Cardiac muscle cell (in vitro differentiated cells and primary cell): ENCODE measurements at places on chromosomes 2 and 18. TPM values are rescaled to one million over a fixed set of nuclear protein-coding genes. Genes with fewer than 3 reads are reported as not detected.

DNA sequence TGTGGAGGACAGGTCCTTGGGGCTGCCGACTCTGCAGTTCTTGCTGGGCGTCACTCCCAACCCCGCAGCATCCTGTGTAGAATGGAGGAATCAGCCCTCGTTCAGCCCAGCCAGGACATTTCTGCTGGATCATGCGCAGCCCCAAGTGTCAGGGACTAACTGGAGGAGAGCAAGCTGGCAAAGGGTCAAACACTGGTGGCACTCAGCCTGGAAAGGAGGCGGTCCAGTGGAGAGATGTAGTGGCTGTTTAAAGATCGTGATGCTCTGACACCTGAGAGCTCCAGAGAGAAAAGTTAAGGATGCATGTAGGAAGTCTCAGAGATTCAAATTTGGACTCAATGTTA lies 63.6 kb upstream of the SH3RF3 start:
- H3K4me1 ChIP-seq: peaks cover 21% of the 10 kb centered on the region
- no peaks in the 10 kb centered on the region for H3K27me3 ChIP-seq
- no peaks in the 10 kb centered on the region for H3K36me3 ChIP-seq
- H3K27ac ChIP-seq: no peak overlapping the region
- DNase-seq: no peak

DNA sequence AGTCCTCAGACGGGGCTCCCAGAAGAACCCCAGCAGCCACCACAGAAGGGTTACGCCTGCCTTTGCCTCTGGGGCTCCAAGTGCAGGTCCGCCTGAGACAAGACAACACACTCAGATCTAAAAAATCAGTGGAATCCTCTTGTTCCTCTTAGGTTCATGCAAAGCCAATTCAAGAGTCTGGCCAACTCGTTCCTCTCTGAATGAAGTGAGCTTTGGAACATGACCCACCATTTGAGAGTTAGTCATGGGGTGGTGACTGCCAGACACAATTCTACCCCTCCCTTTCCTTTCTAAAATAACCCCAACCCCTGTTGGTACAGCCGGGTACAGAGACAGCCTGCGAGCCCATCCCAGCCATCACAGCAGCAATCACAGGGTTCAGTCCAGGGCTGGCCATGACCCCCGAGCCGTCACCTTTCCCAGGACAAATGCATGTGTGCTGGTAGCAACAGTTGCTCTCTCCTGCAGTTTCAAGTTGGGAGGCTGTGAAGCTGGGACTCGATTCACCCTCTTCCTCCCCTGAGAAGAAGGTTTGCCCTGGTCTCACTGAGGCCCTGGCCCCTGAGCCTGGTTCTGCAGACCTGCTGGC lies 183.1 kb upstream of the SH3BP4 start:
- no peak for DNase-seq
- no peaks in the 10 kb centered on the region for H3K4me1 ChIP-seq
- H3K27me3 ChIP-seq: no peaks in the 10 kb centered on the region
- H3K27ac ChIP-seq: no peak overlapping the region
- no peak overlapping the region for H3K4me3 ChIP-seq

GRCh38 chr2:175402571-175402970 lies 221.1 kb upstream of the ATP5MC3 start:
- H3K36me3 ChIP-seq: no peaks in the 10 kb centered on the region
- DNase-seq: no peak
- H3K4me3 ChIP-seq: no peak overlapping the region

GRCh38 chr2:55152475-55153412 lies 79.3 kb downstream of the CLHC1 start:
- no peak for DNase-seq
- H3K27me3 ChIP-seq: no peaks in the 10 kb centered on the region
- no peaks in the 10 kb centered on the region for H3K36me3 ChIP-seq

GRCh38 chr18:5895876-5896740 lies 786 bp upstream of the TMEM200C start:
- H3K27ac ChIP-seq: peak overlapping the region; percentile 71
- peak overlapping the region; percentile 75 for H3K4me3 ChIP-seq
- H3K36me3 ChIP-seq: no peaks in the 10 kb centered on the region
- H3K27me3 ChIP-seq: no peaks in the 10 kb centered on the region
- peaks cover 19% of the 10 kb centered on the region for H3K4me1 ChIP-seq

GRCh38 chr2:152183401-152184073 lies 8.0 kb upstream of the STAM2 start:
- H3K27ac ChIP-seq: no peak overlapping the region
- no peak overlapping the region for H3K4me3 ChIP-seq
- H3K4me1 ChIP-seq: no peaks in the 10 kb centered on the region
- DNase-seq: no peak

GRCh38 chr2:162928356-162928755 lies 89.8 kb upstream of the KCNH7 start:
- no peak for DNase-seq
- no peak overlapping the region for H3K27ac ChIP-seq
- H3K36me3 ChIP-seq: no peaks in the 10 kb centered on the region
- H3K4me3 ChIP-seq: no peak overlapping the region
- H3K27me3 ChIP-seq: no peaks in the 10 kb centered on the region
- H3K4me1 ChIP-seq: peaks cover 8% of the 10 kb centered on the region

GRCh38 chr2:46082531-46083485 lies 214.4 kb upstream of the EPAS1 start:
- no peak overlapping the region for H3K27ac ChIP-seq
- peak; percentile 99 for DNase-seq
- no peaks in the 10 kb centered on the region for H3K36me3 ChIP-seq
- no peaks in the 10 kb centered on the region for H3K27me3 ChIP-seq
- H3K4me3 ChIP-seq: no peak overlapping the region
- H3K4me1 ChIP-seq: no peaks in the 10 kb centered on the region

GRCh38 chr18:42513441-42513840 lies 558.4 kb downstream of the PIK3C3 start:
- no peaks in the 10 kb centered on the region for H3K36me3 ChIP-seq
- no peaks in the 10 kb centered on the region for H3K27me3 ChIP-seq
- no peak overlapping the region for H3K4me3 ChIP-seq
- H3K27ac ChIP-seq: no peak overlapping the region

DNA sequence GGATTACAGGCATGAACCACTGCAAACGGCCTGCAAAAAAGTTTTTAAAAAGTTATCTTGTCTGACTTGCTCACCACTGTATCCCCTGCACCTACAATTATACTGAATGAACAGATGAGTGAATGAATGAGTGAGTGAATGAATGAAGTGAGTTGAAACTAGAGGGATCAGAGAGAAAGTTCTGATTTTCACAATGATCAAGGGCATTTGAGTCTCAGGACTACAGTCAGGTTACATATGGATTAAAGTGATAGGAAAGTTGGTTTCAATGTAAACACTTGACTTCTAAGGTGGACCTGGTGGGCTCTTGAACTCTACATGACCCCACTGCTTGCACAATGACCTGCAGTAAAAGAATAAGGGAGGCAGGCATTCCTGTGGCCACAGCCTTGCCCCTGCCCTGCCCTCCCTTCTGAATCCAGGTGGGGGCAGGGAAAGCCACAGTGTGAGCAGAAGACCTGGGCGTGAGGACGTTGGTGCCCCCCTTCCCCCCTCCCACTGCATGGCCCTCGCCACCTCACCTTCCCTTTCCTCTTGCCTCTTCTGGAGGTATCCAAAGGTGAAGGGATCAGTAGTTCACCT lies 10.7 kb downstream of the C2orf80 start:
- no peaks in the 10 kb centered on the region for H3K36me3 ChIP-seq
- no peak overlapping the region for H3K4me3 ChIP-seq
- no peaks in the 10 kb centered on the region for H3K4me1 ChIP-seq
- peak; percentile 32 for DNase-seq
- no peaks in the 10 kb centered on the region for H3K27me3 ChIP-seq
- H3K27ac ChIP-seq: no peak overlapping the region

DNA sequence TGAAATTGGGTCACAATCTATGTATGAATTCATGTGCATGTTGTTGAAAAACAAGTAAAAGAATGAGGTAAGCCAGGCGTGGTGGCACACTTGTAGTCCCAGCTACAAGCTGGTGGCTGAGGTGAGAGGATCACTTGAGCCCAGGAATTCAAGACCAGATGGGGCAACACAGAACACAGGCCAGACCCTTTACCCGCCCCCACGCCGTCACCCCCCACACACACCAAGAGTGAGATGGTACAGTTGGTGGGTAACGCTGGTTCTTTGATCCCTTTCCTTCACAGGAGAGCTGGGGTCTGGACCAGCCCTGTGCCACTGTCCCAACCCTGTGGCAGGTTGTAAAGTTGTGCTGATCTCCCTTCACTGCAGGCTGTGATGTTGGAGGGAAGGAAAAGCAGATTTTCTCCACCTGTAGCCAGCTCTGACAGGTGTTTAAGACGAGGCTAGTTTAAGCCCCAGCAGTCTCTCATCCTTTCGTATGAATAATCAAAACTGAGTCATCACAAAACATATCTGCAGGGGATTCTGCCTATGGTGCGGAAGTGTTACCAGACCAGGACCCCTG lies 13.6 kb downstream of the B3GNT2 start:
- no peaks in the 10 kb centered on the region for H3K36me3 ChIP-seq
- no peak overlapping the region for H3K4me3 ChIP-seq
- no peak for DNase-seq
- no peak overlapping the region for H3K27ac ChIP-seq
- no peaks in the 10 kb centered on the region for H3K27me3 ChIP-seq

DNA sequence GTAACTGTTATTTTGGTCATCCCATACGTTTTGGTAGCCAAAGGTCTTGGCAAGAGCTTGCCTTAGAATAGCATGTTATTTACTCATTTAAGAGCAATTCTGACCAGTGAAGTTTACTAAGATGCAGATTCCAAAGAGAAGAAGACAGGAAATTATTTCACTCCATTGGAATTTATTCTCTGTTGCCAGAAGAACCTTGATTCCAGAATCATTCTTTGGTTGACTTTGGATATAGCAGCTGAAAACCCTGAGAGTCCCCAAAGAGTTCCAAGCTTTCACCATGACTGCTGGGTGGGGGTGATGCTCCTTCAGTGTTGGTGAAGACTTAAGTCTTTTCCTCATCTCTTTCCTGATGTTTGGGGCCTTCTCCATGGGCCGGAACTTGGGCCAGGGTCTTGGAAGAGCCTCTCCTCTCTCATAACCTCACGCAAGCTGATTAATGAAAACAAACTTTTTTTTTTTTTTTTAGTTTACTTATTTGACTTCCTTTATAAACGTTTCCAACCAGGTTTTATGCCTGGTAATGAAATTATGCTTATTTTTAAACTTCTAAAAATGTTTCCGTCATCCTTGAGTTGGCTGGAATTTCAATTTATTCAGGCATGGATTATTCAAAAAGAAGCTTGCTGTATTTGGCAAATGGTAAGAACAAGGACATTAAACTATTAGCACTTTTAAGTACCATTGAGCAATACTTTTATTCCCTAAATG lies 192.0 kb downstream of the MTX2 start:
- no peaks in the 10 kb centered on the region for H3K4me1 ChIP-seq
- no peak overlapping the region for H3K4me3 ChIP-seq
- DNase-seq: no peak
- H3K36me3 ChIP-seq: no peaks in the 10 kb centered on the region
- H3K27ac ChIP-seq: no peak overlapping the region

DNA sequence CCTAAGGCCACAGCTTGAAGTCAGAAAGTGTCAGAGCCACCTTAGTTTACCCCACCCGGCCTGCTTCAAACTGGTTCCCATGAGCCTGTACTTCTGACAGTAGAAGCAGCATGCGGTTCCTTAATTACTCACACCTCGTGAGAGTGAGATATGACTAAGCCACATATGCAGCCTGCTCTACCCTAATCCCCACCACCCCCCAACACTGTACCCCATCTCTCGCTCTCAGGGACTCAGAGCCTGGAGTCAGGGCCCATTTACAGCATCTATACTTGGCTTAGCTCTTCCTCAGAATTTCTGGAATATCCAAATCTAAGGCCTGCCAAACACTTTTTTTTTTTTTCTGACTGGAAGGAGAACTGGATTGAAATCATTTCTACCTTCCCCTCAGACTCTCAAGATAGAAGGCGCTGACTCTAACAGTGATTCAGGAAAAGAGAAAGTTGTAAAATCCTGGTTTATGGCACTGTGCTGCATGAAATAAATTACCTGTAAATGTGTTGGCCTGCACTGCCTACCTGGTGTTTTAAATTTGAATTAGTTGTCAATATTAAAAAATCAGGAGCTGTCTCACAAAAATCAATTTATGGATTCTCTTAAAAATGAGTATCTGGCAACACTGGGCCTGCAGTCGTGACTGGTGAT lies 360.0 kb downstream of the RND3 start:
- no peaks in the 10 kb centered on the region for H3K4me1 ChIP-seq
- no peak for DNase-seq
- no peak overlapping the region for H3K4me3 ChIP-seq
- H3K36me3 ChIP-seq: no peaks in the 10 kb centered on the region
- no peaks in the 10 kb centered on the region for H3K27me3 ChIP-seq

DNA sequence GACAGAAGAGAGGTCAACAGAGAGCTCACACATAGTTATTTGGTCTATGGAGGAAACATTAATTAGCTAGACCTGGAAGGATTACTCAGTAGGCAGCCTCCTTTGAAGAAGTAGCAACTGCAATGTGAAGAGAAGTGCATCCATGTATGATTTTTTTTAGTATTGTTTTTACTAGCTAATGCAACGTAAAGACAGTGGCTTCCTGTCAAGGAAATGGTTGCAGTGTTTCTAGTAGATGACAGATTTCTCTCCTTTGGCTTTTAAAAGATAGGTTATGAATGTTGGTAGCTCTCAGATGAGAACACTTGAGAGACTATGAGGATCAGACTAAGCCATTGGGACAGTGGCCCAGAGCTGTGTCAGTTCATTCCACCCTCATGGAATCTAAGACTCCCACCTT lies 175.8 kb downstream of the AGPS start:
- no peak overlapping the region for H3K27ac ChIP-seq
- DNase-seq: no peak
- no peaks in the 10 kb centered on the region for H3K4me1 ChIP-seq
- no peak overlapping the region for H3K4me3 ChIP-seq
- no peaks in the 10 kb centered on the region for H3K27me3 ChIP-seq

The ANKRD30B gene
- not detected in 2 replicates for polyA plus RNA-seq

The ALLC gene
- polyA plus RNA-seq: not detected in 2 replicates

The DOK6 gene
- polyA plus RNA-seq: 13.2 and 25.2 TPM in 2 replicates

The PARD3B gene
- polyA plus RNA-seq: 4.3 and 5.1 TPM in 2 replicates

The ATIC gene
- 83.7 and 120 TPM in 2 replicates for polyA plus RNA-seq

The IL37 gene
- not detected in 2 replicates for polyA plus RNA-seq

The RELCH gene
- polyA plus RNA-seq: 11.7 and 14.8 TPM in 2 replicates
